ENCODE measurements at places on chromosomes 2 and 18.

- peak; percentile 65 for DNase-seq
These were observed 808 bp downstream of the ATP5MC3 start for GRCh38 chr2:175180701-175181103.

GRCh38 chr2:178008636-178009289, 63.8 kb downstream of the PDE11A start:
- no peak for DNase-seq

DNA sequence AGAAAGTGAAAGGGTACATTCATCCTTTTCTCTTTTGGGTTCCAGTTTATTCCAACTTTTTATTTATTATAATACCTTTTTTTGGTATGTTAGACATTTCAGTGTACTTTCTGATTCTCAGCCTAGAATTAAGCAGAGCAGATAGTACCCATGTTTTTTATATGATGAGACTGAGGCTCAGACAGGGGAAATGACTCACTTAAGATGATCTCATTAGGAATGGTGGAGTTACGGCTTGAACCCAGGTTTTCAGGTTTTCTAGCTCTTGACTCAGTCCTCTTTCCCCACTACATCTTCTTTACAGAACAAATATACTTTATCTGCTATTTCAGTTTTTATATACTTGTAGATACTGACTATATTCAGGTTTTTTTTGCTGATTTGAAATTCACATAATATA, 51.7 kb upstream of the OTX1 start:
- no peak for DNase-seq

DNA sequence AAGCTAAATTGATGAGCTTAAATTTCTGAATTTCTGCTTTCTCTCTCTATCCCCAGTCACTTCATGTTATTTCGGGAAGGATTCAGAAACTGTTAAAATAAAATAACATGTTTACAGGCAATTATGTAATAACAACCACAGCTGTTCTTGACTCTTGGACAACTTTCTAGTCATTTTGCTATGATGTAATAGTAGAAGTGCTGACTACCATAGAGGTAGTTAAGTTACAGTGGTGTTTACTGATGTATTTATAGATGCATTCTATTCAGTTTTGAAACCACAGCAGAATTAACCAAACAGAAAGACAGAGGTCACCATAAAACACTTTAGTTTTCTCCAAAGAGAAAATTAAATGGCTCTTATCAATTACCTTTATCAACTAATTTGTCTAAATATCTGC, 1292.0 kb upstream of the CHAC2 start:
- no peak for DNase-seq

GRCh38 chr2:67649331-67650261, 252.5 kb downstream of the ETAA1 start:
- DNase-seq, result no peak

All from right lobe of liver (tissue), 6 donors.